ENCODE measurements at places on chromosomes 5 and 9.

DNA sequence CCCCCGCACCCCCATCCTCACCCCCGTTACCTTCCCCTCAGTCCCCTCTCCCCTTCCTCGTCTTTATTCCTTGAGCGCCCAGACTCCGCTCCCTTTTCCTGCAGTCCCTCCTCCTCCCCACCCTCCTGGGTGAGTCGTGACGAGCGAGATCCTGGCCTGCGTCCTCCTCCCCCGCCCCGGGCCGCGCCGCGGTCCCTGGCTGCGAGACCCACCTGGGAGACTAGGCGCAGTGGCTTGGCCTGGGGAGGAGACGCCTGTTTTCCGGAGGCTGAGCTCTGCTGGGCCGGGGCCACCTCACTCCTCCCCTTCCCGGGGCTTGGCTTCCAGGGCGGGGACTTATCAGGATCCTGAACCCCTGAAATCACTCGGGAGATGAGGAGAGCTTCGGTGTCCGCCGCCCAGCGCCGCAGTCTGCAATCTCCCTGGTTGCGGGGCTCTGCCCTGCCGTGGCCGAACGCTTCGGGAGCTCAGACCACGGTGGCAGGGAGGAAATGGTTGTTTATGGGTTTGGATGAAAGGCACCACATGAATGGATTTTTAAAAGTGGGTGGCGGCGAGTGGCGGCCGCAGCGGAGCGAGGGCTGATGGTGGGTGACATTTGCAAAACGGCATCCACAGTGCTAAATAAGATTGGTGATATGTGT is 984 bp downstream of the STXBP1 start:
- peak; percentile 54 for DNase-seq

DNA sequence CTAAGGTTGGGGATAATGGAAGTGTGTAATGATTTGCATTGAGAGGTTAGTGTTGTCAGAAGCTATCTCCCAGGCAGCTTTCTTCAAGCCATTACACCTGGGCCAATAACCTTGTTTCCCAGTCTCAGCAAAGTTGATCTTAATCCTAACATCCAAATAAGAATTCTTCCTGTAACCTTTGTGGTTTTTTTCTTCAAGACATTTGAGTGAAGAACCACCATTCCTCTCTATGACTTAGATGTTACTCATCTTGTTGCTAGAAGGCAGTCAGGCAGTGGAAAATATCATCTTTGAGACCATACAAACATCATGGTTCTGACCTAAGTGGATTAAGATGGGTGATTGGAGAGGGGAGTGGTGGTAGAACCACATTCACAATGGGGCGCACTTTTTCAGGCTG is 103.5 kb downstream of the NDUFAF2 start:
- DNase-seq = peak; percentile 76

- no peak for DNase-seq
Measured at GRCh38 chr5:83548581-83548980, 77.0 kb downstream of the VCAN start.

- DNase-seq = no peak
Measured at GRCh38 chr9:114089206-114089840, 9.8 kb downstream of the KIF12 start.

- no peak for DNase-seq
Measured at GRCh38 chr5:13944560-13945199, at the start of gene DNAH5. Gene DNAH5 (minus strand): TSS chr5:13944688. CDS start chr5:13944438, 250 bp downstream.

GRCh38 chr5:90473396-90474234 is 956 bp downstream of the MBLAC2 start:
- DNase-seq = no peak

GRCh38 chr5:40098313-40098712 is 581.4 kb upstream of the PTGER4 start:
- DNase-seq = no peak

DNA sequence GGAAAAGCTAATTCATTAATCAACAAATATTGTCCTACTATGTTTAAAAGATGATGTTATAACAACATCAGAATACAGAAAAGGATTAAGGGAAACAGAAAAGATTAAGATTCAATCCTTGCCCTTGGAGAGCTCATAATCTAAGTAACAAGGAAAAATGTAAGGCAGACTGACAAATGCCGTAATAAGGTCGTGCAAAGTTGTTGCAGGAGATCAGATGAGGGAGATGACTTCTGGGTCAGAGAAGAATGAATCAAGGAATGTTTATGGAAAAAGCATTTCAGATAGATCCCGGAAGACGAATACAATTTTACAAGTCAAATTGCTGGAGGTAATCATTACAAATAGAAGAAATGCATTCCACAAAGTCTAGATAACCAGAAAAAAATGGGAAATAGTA is 6.4 kb downstream of the ADAMTS6 start:
- no peak for DNase-seq

DNA sequence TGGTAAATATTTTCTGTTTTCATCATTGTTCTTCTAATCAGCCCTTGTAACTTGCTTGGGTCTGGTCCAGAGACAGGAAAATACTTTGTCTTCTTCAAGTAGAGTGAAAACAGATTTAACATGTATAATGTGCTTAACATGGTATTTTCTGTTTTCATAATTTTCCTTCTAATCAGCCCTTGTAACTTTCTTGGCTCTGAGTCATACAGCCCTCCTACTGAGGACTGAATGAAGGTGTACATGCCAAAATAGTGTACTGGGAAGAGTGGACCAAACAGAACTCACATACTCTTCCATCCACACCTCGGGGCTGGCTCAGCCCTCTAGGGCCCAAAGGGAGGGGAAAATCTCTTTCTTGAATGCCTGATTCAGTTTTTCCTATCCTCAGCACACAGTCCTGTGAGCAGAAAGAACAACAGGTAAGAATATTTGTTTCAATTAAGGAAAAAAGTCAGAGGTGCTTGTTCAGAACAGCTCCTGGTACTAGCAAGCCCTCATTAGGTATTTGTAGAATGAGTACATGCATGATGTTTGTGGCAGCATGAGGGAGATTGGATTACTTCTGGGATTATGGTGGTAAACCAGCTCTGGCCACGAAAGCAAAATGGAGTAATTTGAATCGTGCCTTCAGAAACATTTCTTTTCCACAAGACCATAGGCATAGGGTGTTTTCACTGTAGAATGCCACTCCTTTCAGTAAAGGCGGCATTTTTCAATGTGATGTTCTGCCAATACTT is 24.2 kb upstream of the MACIR start:
- DNase-seq = no peak

DNA sequence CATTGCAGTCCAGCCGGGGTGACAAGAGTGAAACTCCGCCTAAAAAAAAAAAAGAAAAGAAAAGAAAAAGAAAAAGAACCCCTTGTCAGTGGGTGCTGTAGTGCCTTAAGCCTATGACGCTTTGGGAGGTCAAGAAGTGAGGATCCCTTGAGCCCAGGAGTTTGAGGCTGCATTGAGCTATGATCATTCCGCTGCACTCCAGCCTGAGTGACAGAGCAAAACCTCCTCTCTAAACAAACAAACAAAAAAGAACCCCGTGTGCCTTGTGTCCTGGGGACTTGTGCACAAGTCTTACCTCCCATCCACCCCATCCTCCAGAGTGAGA is 33.5 kb upstream of the STXBP1 start:
- no peak for DNase-seq

DNA sequence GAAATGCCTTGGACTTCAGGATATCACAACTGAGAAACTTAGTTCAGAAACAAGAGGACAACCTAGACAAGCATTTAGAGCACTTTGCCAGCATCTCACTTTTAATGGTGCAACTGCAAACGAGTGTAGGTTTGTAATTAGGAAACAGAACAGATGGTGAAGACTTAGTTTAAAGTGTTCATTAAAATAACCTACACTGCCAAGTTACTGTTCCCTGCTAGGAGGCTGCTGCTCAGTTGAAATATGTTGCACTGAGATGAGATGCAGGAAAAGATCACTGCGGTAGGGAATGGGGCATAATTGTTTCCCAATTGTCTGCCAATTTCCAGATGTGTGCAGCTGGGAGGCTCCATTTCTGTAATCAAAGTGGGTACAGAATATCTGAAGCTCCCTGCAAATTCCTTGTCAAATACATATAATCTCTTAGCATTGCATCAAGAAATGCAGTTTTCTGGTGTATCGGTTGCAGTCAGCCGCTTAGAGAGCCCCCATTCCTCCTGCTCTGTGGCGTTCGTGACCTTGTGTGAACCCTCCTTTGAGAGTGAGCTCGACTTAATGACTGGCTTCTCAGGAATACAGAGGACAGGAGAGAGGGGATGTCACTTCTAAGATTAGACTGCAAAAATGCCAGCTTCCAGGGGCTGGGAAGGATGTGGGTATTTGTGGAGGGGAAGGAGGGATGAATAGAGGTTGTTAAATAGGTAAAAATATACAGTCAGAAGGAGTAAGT is 448.9 kb downstream of the MED10 start:
- no peak for DNase-seq

GRCh38 chr5:33367416-33367815 is 73.3 kb upstream of the TARS1 start:
- DNase-seq = no peak

- no peak for DNase-seq
Measured at GRCh38 chr5:178186427-178186826, 744 bp downstream of the GMCL2 start.

GRCh38 chr9:89639367-89639795 is 34.6 kb downstream of the GADD45G start:
- DNase-seq = no peak

DNA sequence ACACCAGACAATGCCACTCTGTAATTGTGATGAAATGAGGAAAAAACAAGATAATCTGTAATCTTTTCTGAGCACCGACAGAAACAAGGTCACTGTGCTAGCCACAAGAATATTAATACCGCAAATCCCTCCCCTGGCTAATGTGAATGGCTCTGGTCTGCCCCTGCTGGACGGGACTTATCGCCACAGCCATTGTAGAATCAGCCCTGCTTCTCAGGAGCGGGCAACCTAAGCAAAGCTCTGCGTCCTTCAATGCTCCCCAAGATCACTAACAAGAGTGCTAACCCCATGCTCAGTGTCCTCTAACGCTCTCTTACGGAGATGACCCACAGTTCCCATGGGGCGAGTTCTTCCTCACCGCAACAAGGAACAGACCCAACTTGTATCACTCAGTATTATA is 42.7 kb downstream of the OR2V1 start:
- DNase-seq = no peak

- peak; percentile 37 for DNase-seq
Measured at GRCh38 chr9:115524453-115525059, 406.6 kb upstream of the TNC start.

DNA sequence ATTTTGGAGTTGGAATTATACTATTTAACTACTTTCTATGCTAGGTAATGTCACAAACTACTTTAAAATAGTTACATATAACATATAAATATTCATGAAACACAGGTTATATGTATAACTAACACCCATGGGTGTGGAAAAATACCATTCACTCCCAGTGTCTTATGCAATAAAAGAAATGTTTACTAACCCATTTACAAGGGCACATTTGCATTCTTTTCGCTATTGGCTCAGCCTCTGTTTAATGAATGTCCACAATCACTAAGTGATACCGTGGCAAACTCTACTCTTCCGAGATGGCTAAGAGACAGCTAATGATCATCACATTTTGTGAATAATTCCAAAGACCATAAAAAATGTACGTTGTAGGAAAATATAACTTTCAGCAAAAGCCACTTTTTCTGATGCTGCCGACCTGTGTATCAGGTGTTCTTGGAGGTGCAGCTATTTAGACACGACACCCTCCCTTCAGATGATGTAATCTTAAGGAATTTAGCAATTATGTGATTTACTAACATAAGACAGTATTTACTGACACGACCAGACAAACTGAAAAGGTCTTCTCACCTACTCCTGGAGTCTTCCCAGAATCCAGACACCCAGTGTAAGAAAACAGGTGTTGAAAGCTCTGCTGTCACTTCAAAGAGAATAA is 121.7 kb upstream of the FAM120A start:
- DNase-seq = no peak

DNA sequence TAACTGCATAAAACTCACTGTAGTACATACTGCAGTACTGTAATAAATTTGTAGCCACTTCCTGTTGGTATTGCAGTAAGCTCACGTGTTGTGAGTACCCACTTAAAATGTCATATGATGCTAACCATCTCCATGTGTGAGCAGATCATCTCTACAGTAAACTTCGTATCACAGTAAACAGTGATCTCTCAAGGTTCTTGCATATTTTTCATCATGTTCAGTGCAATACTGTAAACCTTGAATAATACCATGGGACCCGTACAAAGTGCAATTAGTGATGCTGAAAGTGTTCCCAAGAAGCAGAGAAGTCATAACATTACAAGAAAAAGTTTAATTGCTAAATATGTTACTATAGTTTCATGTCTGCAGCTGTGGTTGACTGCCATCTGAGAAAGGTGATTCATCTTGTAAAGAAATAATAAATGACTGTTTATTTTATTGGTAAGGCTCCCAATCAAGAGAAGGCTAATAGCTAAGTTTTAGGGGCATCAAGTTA is 253.8 kb upstream of the POU5F2 start:
- peak; percentile 16 for DNase-seq

DNA sequence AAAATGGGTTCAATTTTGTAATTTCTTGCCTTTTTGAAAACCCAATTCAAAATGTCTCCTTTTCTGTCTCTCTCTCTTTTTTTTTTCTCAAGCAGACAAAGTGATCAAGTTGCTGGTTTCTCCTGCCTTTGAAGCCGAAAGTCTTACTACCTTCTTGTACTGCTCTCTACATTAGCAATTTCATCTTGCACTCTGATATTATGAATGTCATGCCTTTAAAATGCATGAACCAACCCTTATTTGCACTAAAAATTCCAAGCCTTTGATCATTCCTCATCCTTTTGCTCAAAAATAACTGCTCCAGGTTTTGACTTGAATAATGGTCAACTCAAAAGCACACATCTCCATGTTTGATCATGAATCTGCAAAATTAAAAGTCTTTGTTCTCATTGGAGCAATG is 125.2 kb downstream of the CETN3 start:
- no peak for DNase-seq

- DNase-seq = no peak
Measured at GRCh38 chr9:91657501-91657900, 233.9 kb upstream of the NFIL3 start.

GRCh38 chr9:71896761-71897160 is 14.2 kb downstream of the ABHD17B start:
- DNase-seq = no peak

DNA sequence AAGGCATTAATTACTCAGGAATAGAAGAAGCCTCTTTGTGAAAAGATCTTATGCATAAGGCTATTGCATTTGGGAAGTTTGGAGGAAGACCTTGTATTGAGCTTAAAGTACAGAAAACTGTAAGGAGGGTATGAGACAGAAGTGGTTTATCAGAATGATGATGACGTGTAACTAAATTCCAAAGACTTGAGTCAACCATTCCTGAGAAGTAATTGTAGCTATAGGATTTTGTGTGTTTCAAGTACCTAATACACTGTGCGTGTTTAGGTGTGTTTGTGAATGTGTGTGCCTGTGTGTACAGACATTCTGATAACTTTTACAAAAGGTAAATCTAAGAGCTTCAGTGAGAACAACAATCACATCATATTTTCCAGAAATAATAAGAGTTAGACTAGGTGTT is 46.5 kb upstream of the IRX2 start:
- no peak for DNase-seq

DNA sequence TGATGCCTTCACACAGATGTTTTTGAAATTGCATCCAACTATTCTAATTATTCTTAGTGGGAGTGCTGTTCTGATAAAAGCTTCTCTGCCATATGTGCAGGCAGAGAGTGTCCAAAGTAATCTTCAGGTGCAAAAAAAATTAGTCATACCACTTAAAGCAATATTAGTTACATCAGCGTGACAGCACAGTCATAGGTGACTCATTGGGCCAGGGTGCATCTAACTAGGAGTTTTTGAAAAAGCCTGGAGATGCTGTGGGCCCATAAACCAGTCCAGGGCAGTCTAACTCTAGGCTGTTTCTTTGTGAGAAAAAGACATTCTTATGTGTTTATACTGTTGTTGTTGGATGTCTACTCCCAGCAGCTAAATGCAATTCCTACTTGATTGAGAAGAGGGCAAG is 33.0 kb upstream of the C6 start:
- DNase-seq = peak; percentile 91

All from HS-5 (cell line).